Activated CD8-positive, alpha-beta T cell treated with anti-CD3 and anti-CD28 coated beads for 36 hours (primary cell): ENCODE measurements at places on chromosomes 3 and 15. TPM values are rescaled to one million over a fixed set of nuclear protein-coding genes. Genes with fewer than 3 reads are reported as not detected.
A peak's percentile ranks its signal among the peaks of the same experiment; 100 is the strongest.

DNA sequence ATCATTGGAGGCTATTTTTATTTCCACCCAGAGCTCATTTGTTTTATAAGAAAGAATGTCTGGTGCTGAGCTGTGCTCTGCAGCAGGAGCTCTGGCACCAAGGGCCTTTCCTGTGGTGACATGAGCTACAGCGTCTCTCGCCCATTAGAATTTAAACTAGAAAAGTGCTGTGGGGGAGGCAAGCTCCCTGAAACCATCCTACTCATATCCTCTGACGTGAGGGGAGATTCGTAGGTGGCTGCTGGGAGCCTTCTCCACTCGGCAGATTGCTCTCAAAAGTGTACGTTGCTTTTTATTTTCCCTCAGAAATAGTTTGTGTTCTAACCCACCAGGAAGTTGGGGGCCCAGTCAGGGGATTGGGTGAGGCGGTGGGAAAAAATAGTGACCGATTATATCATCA, 76.3 kb upstream of the ARHGEF3 start:
- DNase-seq = peak; percentile 86

GRCh38 chr3:108953210-108953609, 469 bp downstream of the GUCA1C start:
- DNase-seq = no peak

DNA sequence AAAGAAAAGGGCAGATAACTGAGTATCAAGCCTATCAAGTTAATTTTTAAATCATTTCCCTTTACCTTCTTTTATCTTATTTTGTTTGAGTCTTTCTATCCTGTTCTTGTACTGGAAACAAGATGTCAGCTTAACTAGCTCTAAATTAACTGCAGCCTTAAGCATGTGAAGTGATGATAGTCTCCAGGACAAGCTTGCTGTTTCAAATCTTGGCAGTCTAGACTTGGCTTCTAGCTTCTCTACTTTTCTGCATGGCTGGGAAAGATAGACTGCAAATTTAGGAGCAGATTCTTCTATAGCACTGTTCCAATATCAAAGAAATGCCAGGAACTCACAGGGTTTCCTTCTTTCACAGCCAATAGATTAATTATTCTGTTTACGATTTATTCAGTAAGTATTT, 1034.4 kb downstream of the TUSC7 start:
- no peak for DNase-seq

GRCh38 chr3:71346061-71346460, 237.5 kb downstream of the FOXP1 start:
- no peak for DNase-seq

The ZNF592 gene
- total RNA-seq = 18.3 TPM

The RTP1 gene
- total RNA-seq = not detected
